Activated CD4-positive, alpha-beta T cell treated with anti-CD3 and anti-CD28 coated beads, Interleukin-2, amount 50 U/mL, for 24 hours (primary cell): ENCODE measurements at places on chromosomes 5 and 9.

- no peak for DNase-seq
Observed at GRCh38 chr5:73119451-73120157, 771 bp upstream of the TMEM171 start.

DNA sequence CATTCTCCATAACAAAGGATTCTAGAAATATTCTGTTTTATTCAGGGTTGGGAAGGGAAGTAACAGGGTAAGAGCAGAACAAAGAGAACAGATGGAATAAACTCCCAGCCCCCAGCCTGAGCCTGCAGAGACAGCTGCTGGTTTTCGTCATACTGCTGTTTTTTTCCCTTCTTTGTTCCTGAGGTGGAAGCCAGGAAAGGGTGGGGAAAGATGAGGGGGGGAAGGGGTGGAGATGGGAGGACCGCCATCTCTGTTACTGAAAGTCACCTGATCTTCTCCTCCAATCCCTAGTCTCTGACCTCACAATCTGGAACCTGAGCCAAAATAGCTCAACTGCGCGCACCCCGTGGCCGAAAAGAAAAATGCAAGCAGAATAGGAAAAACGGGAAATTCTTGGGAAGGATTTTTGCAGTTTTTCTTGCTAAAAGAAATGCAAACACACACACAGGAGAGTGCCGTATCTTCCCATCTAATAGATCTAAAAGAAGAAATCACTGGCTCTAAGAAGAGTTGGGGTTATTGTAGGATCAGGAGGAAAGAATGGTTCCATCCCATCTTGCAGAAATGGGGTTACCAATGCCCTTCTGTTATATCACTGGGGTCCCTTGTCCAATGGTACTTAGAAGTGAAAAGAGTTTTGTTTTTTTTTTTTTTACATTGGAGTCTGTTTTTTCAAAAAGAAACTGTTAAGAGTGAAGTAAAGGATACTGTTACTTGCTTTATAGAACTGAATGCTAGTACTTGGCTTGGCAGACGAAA, 57.9 kb downstream of the DIAPH1 start:
- DNase-seq = no peak

GRCh38 chr9:123048748-123049147, 15.3 kb downstream of the GPR21 start:
- DNase-seq = no peak

GRCh38 chr9:33151601-33152000, 15.5 kb downstream of the B4GALT1 start:
- no peak for DNase-seq

DNA sequence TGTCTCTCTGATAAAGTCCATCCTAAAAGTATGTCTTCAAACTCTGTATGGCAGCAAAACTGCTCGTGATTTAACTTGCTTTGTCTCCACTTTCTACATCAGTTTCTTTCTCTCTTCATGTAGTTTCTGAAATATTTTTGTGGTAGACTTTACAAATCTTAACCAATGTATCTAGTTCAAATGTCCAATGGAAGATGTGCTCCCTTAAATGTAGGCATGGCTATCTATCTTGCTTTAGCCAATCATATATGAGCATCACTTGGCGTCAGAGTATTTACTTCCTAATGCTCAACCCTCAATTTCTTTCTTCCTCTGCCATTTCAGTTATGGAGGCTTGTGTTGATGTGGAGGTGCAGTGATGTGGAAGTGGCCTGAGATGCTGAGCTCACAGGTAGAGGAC, 206.1 kb upstream of the ZNF608 start:
- no peak for DNase-seq

DNA sequence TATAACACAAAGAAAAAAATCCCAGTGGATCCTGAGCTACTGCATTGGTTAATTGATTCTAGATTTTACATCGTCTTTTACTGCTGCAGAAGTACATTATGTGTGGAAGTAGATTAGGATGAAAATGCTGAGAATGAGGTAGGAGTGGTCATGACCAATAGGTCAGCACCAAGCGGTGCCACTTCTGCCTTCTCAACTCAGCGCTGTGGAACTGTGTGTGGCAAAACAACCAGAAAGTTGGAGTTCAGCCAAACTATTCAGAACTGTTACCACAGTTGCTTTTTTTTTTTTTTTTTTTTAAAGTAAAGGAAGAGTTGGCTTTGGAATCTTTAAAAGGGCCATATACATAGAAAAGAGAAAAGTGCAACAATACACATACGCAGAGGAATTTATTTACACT, 24.2 kb downstream of the POU5F2 start:
- no peak for DNase-seq

DNA sequence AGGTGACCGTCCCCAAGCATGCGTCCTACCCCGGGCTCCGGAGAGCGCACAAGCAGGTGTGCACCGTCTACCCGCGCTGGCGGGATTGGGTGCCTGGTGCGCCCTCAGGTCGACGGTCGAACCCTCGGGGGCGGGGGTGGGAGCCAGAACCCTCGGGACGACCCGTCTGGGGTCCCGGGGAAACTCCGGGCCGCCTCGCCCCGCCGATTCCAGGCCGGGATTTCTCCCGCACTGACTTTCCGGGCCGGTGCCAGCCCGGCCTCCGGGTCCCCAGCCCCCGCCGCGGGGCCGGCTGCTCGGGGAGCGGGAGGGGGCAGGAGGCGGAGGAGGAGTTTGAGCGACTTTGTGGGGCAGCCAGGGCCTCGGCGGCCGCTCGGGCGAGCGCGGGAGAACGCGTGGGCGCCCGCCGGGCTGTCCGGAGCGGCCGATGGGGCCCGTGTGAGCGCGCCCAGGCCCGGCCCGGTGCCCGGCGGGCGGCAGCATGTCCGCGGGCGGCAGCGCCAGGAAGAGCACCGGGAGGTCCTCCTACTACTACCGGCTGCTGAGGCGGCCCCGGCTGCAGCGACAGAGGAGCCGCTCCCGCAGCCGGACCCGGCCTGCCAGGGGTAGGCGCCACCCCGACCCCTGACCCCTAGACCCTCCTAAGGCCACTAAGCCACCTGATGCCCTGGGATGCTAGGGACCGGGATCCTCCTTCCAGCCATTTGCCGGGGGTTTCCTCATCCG, at the start of gene DAB2IP:
DAB2IP (plus strand) TSS at position 340 of the 726 bp plus-strand sequence; CDS start at position 482, 142 bp downstream.
- no peak for DNase-seq

GRCh38 chr5:99033014-99033900, 104.5 kb upstream of the CHD1 start:
- no peak for DNase-seq

GRCh38 chr9:116737152-116737546, 50.0 kb downstream of the TRIM32 start:
- peak; percentile 7 for DNase-seq

GRCh38 chr5:139391570-139392323, 2.0 kb upstream of the MZB1 start:
- DNase-seq = no peak

DNA sequence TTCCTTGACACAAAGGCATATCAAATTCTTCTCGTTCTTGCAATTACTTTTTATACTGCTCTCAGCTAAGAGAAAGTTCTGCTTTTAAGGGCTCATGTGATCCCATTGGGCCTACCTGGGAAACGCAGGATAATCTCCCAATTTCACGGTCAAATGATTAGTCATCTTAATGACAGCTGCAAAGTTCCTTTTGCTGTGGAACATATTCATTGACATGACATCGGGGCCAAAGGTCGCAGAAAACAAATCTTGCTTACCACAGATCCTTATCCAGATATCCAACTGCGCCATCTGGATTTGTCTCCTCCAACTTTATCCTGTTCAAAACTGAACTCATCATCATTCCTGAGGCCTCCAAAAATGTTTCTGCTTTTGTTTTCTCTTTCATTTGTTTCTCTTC, 1085.6 kb upstream of the WWC1 start:
- no peak for DNase-seq

DNA sequence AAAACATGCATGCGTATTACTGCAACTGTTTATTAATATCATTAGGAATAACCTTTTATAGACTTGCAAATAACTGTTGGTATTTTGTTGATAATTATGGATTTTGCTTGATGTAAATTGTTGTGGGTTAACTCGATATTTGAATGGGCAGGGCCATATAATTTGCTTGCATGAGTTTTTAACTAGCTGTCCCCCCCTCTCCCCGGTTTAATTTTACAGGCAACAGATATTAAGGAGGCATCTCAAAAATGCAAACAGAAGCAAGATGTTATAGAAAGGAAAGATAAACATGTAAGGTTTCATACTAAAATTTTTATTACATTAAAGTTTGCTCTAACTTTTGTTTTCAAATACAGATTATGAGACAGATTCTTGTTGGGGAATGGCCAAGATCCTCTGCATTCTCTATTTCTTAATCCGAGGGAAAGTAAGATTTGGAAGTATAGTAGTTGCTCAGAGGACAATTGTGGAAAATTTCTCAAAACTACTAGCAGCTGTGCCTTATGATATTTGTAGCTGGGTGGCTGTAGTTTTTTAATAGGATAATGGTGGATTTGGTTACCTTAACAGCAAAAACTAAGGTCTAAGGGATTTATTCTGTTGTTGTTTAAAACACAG, 27.3 kb downstream of the SMC5 start:
- DNase-seq = no peak

- no peak for DNase-seq
Observed at GRCh38 chr9:21023861-21024260, 7.6 kb downstream of the HACD4 start.

- no peak for DNase-seq
Observed at GRCh38 chr5:98602534-98603112, 170.8 kb upstream of the RGMB start.

DNA sequence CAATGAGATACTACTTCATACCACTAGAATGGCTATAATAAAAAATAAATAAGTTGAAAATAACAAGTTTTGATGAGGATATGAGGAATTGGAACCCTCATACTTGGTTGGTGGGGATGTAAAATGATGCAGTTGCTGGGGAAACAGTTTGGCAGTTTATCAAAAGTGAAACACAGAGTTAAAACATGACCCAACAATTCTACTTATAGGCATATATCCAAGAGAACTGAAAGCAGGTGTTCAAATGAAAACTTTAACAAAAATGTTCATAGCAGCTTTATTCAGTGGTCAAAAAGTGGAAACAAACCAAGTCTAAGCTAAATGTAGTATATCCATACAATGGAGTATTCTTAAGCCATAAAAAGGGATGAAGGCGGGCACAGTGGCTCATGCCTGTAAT, 13.1 kb upstream of the LHFPL2 start:
- DNase-seq = no peak

- no peak for DNase-seq
Observed at GRCh38 chr9:92711844-92712243, 41.9 kb upstream of the IPPK start.

DNA sequence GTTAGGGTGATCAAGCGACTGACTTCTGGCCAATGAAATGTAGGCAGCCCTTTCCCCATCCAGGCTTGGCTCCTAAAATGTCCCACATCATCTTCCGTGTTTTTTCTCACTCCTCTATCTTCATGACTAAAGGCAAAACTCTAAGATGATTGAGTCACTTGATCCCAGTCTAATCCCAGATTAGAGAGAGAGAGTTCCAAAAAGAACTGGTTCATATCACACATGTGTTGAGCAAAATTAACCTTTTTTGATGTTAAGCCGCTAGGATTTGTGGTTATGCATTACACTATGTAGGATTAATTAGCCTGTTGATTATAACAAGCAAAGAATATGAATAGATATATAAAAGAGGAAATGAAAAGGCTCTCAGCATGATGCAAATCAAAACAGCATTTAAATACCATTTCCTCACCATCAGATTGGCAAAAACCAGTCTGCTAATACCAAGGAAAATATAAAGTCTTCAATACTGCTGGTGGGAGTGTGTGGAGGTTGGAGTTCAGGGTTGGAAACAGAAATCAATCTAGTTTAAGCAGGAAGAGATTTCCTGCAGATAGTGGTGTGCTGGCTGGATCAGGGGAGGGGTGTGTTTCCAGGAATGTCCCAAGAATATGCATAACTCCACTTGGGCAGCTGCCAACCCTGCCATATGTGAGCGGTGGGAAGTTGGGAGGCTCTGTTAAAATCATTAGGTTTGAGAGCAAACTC, 187.6 kb upstream of the S1PR3 start:
- DNase-seq = no peak

DNA sequence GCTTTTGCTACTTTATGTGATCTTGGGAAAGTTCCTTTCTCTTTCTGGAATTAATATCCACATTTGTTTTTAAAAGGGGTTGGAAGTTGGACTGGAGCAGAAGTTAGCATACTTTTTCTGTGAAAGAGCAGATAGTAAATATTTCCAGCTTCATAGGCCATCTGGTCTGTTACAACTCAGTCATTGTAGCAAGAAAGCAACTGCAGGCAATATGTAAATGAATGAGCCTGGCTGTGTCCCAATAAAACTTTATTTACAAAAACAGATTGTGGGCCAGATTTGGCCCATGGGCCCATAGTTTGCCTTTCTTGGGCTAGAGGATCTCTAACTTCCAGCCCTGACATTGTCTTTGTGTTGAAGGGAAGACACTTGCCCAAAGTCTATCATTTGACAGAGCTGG, 104.4 kb downstream of the ACTL7B start:
- DNase-seq = no peak

GRCh38 chr5:104189031-104189430, 626.4 kb upstream of the NUDT12 start:
- no peak for DNase-seq
